ENCODE measurements at places on chromosomes 1 and 21. TPM values are rescaled to one million over a fixed set of nuclear protein-coding genes. Genes with fewer than 3 reads are reported as not detected.

DNA sequence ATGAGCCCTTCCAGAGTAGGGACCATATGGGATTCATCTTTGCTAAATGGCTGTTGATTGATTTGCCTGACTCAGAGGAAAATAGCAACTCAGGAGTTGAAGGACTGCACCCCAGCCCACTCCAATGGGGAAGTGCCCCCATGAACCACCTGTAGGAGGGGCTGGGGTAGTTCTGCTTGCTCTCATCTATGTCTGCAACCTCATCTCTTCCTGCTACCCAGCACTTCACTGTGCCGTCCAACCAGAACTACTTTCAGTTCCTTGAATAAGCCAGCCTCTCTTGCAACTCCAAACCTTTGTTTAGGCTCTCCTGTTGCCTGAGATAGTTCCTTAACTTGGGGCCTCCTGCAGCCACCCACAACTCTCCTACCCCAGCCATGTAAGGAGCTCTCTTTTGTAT is 26.6 kb downstream of the BEND5 start:
- DNase-seq: no peak

DNA sequence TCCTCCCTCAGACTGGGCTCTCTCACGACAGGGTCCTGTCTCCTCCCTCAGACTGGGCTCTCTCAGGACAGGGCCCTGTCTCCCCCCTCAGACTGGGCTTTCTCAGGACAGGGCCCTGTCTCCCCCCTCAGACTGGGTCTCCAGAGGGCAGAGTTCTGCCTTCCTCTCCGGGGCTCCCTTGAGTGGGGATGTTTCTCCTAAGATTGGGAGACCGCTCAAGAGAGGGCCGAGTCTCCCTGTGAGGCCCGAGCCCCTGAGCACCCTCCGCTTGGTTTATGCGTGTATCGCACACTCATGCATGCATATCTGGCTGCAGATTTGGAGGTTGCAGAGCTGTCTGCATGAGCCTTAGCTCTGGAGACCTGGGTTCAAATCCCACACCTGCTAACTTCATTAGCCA is 39.3 kb upstream of the CSF3R start:
- no peak for DNase-seq

PTCH2 gene
- polyA plus RNA-seq: 0.06 TPM

GRCh38 chr1:232568331-232568852 is 61.5 kb downstream of the SIPA1L2 start:
- DNase-seq: peak; percentile 9

GRCh38 chr1:84877592-84877991 is 15.4 kb downstream of the LPAR3 start:
- peak; percentile 31 for DNase-seq

- no peak for DNase-seq
These were observed 145.3 kb upstream of the NCAM2 start for GRCh38 chr21:20852866-20853265.

- DNase-seq: no peak
These were observed 89.8 kb downstream of the KIF14 start for GRCh38 chr1:200530623-200531261.

GRCh38 chr1:107963008-107963407 is 2.0 kb downstream of the VAV3 start:
- DNase-seq: no peak

KIF26B gene
- 0.21 TPM for polyA plus RNA-seq

PYHIN1 gene
- 0.03 TPM for polyA plus RNA-seq

- no peak for DNase-seq
These were observed 95.7 kb downstream of the FASLG start for GRCh38 chr1:172754609-172755008.

GRCh38 chr1:155960081-155960745 is 18.1 kb downstream of the ARHGEF2 start:
- DNase-seq: no peak

DNA sequence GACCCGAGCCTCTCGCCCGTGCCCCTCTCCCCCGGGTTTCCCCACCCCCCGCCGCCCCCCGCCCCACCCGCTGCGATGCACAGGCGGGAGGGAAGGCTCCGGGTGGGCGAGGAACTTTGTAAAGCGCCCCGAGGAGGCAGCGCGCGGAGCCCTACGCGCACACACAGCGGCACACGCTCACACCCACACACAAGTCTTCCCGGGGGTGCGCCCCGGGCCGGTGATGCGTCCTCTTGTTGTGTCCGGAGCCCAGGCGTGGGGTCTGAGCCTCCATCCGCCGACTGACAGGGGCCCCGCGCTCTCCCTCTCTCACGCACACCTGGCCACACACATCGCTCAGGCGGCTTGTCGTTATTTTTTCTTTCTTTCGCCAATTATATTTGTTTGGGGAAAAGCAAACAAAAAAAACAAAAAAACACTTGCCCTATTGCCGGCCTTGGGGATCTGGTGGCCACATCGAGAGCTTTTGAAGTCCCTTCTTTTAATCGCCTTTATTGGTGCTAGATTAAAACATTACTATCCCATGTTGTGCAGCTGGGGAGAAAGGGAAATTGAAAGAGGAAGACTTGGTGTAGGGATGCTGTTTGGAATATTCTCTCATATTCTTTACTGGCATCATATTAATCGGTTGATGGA is 770 bp downstream of the NTNG1 start:
- peak; percentile 32 for DNase-seq

DNA sequence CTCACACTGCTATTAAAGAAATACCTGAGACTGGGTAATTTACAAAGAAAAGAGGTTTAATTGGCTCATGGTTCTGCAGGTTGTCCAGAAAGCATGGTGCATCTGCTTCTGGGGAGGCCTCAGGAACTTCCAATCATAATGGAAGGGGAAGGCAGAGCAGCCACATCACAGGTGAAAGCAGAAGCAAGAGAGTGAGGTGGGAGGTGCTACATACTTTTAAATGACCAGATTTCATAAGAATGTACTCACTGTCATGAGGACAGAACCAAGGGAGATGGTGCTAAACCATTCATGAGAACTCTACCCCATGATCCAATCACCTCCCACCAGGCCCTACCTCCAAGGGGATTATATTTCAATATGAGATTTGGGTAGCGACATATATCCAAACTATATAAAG is 55.7 kb downstream of the MRPL39 start:
- no peak for DNase-seq

- peak; percentile 34 for DNase-seq
These were observed 35.2 kb downstream of the TP53BP2 start for GRCh38 chr1:223810586-223810985.

DNA sequence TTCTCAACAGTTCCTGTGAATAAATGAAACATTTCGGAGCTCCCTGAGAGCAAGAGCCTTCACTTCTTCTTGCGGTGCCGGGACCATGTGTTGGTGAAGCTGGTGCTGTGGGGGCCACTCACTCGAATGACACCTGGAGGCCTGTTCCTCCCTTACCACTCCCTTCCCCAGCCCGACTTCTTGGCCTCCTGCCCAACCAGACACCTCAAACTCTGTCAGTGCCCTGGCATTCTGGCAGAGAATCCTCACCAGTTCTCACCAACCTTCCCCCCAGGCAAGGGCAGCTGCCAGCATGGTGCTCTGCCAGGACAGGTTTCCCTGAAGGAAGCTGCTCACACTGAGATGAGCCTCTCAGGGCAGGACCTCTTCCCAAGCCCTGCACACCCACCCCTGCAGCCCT is 68.3 kb downstream of the MPZL1 start:
- peak; percentile 93 for DNase-seq

DNA sequence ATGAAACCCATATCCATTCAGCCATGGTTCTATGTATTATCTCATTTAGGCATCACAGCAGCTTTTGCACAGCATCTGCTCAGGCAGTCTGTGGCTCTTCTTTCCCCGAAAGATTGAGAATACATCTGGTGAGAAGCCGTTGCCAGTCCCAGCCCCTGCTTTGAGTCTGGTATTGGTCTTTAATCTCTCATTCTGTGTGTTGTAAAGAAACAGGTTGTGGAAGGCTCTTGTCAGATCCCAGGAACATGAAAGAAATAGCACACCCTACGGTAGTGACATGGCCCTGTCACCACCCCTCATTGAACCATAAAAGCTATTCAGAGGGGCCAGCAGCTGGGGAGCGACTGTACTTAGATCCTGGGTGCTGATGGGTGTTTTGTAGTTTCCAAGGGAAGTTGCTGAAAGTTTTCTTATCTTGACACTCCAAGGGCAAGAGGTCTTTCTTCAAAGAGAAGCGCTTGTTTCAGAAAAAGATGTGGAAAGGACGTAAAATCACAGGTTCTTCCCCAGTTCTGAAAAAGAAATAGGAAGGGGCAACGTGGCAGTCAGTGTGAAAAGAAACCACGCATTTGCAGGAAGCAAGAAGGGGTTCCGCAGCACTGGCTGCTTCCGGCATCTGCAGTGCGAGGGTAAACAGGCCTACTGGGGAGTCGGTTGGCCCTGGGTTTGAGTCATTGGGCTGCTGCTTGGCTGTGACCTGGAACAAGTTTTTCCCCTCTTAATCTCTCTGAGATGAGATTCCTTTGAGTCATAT is 145.0 kb downstream of the DHRS3 start:
- no peak for DNase-seq

LCE1D gene
- not detected for polyA plus RNA-seq
